ENCODE measurements at places on chromosomes 7 and 10.

- DNase-seq, result no peak
Measured at GRCh38 chr7:154373956-154374355, 321.8 kb downstream of the DPP6 start.

GRCh38 chr10:84605802-84606201 is 277.4 kb downstream of the CCSER2 start:
- DNase-seq, result no peak

DNA sequence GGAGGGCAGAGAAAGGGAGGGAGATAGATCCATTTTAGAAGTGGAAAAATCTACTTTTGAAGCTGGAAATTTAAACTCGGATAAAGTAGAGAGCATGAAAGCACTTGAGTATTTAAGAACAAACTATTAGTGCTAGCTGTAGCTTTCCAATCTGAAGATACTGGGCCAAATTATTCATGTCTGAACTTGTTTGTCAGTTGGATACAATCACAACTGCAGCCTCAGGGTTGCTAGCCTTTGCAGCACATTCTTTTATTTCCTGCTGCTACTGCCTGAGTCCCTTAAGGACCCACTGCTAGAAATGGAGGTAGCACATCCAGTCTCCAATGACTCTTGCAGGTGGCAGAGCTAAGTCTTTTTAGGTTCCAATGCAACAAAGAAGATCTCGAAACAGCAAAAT is 8.3 kb upstream of the SLC25A13 start:
- DNase-seq, result no peak

GRCh38 chr7:15446722-15447121 is 115.1 kb downstream of the AGMO start:
- DNase-seq, result no peak

- DNase-seq, result no peak
Measured at GRCh38 chr10:5142199-5142598, 42.8 kb downstream of the AKR1C8 start.

DNA sequence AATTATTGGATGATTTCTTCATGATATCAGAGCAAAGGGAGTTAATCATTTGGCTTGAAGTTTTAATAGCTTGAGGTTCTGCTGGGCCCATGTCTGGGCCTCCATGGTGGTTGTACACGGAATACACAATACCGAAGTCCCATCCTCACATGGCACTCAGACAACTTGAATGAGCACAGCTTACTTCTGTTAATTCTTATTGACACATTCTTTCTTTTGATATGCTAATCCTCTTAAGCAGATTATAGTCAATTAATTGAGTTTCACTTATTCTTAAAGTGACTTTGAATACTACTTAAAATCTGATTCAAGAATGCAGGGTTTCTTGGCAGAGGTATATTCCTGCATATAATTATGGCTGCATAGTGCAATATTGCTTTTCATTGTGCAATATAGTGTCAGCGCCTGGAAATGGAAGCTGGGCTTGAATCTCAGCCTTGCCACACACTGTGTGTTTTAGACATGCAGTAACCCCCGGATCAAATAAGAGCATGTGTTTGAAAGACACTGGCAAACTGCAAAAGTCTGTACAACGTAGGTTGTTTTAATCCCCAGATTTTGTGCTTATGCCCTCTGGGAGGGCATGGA is 543.5 kb upstream of the ADARB2 start:
- DNase-seq, result no peak

DNA sequence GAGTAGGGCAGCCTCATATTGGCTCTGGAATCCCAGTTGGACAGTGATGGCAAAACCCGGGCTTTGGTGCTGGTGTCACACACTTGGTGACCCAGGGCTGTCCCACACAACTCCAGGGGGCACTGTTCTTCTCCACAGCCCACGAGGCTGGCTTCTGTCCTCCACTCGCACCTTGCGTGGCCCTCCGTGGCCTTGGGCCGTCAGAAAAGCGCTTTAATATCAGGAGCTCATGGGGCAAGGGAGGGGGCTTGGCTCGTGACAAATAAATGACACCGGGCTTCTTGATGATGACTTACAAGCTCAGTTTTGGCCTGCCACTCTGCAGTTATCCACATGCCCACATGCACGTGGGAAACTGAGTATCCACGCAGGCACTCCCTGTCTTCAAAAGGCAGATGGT is 8.1 kb downstream of the DOCK1 start:
- DNase-seq, result no peak

DNA sequence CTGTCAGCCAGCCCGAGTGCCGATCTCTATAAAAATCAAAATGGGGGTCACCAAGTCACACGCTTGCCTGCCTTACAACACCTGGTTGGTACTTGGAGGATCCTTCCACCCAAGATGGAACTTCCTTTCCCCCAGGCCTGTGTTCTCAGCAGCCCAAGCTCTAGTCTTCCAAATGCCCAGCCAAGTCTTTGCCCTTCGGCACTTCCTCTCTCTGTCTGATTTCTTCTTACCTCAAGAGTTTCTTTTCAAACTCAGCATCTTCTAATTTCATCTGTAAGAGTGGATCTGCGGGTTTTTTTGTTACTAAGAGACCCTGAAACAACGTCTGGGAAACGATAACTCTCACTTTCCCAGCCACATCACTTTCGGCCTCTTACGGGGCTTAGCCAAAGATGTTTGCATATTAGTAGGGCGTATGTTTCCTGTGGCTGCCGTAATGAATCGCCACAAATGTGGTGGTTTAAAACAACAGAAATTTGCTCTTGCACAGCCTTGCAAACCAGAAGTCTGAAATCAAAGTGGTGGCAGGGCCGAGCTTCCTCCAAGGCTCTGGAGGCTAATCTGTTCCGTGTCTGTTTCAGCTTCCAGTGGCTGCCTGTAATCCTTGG is 219.9 kb downstream of the TCF7L2 start:
- no peak for DNase-seq

DNA sequence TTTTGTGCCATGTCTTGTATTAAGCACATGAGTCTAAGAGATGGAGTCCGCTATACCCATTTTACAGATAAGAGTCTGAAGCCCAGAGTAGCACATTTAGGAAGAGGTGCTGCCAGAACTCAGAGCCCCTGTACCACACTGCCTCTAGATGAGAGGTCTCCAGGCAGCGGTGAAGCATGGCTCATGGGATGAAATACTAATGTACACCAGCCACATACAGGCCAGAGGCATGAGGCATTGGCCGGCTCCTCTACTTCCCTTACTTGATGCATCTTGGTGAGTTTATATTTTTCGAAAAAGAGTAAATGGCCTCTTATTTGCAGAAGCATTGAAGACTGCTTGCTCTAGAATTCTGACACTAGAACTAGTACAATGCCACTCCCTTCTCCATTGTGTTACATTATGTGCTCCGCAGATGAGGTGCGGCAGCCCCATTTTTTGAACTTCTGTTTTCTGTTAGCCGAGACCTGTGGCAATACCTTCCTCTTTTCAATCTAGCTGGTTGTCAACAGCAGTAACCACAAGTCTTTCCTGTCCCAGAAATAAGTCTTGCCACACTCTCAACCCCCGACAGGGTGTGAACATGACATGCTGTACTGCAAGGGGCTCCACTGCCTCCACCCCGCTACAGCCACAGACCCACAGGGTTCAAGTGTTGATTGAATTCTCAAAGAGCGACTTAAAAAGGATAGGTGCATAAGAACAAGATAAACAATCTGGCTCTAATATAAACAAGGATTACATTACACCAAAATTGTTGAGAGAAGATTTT is 145.3 kb downstream of the CELF2 start:
- DNase-seq, result peak; percentile 95

DNA sequence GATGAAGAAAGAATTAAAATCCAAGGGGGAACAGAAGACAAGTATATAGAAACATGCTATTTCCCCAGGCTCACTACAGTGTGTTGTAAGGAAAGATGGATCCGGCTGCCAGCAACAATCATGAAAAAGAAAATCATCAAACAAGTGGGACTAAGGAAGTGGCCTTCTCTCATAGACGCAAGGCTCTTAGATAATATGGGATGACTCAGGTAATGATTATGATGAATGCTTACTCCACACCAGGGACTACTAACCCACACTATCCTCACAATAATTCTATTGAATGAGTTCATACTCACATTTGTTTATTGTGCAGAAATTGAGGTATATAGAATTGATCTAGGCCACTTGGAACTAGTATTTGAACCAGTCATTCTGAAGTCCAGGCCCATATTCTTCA is 111.2 kb upstream of the BET1 start:
- peak; percentile 1 for DNase-seq

DNA sequence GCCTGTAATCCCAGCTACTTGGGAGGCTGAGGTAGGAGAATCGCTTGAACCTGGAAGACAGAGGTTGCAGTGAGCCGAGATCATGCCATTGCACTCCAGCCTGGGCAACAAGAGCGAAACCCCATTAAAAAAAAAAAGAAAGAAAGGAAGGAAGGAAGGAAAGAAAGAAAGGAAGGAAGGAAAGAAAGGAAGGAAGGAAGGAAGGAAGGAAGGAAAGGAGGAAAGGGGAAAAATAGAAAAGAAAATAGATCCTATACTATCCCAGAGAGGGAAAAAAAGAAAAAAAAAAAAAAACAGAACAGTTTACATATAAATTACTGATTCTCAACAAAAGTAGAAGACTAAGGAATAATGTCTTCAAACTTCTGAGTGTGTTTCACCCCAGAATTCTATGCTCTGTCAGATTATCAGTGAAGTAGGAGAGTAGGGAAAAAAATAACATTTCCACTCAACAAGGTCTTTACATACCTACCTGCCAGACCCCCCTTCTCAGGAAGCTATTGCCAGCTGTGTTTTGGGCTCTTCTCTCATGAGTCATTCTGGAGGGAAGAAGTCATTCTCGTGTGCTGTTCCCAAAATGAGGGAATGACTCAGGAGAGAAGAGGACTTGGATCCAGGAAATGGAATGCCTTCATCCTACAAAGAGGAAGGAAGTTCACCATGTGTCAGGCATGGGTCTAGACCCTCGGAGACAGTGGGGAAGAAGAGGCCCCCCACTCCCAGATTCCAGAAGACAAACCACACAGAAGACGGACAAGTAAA is 20.9 kb downstream of the RGS10 start:
- DNase-seq, result no peak

DNA sequence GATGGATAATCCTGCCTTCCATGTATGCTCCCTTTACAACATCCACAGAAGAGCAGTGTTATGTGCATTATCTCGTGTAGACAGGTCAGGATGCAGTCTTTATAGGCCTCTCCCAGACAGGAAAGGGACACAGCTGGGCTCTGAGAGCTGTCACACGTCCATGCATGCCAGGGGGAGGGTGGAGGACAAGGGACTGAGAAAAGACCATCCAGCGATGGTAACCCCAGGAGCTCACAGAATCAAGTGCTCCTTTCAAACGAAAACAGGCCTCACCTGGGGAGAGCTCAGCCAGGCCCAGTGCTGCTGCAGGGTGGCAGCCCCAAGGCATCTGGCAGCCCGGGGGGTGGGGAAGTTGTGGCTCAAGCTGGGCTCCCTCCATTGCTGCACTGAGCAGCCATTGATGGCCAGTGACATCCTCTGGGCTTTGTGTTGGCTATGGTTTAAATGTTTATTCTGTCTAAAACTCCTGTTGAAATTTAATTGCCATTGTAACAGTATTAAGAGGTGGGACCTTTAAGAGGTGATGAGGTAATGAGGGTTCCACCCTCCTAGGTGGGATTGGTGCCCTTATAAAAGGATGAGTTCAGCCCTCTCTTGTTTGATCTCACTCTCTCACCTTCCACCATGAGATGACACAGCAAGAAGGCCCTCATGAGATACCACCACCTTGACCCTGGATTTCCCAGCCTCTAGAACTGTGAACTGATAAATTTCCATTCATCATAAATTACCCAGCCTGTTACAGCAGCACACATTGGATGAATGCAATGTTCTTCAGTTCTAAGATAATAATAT is 15.7 kb downstream of the JCAD start:
- DNase-seq, result no peak

GRCh38 chr7:6628045-6628444 is 9.1 kb upstream of the ZNF316 start:
- no peak for DNase-seq

GRCh38 chr10:124306922-124307371 is 111.8 kb downstream of the OAT start:
- no peak for DNase-seq

DNA sequence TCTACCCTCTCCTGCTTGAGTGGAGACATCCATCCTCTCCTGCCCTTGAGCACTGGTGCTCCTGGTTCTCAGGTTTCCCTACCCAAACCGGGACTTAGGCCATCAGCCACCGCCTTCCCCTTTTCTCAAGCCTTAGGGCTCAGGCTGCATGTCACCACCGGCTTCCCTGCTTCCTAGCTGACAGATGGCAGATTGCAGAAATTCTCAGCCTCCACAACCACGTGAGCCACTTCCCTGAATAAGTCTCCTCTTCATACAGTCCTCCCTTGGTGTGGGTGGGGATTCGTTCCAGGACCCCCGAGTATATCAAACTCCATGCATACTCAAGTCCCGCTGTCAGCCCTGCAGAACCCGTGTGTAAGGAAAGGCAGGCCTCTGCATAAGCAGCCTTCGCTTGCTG is 203.5 kb upstream of the ZNF32 start:
- no peak for DNase-seq

DNA sequence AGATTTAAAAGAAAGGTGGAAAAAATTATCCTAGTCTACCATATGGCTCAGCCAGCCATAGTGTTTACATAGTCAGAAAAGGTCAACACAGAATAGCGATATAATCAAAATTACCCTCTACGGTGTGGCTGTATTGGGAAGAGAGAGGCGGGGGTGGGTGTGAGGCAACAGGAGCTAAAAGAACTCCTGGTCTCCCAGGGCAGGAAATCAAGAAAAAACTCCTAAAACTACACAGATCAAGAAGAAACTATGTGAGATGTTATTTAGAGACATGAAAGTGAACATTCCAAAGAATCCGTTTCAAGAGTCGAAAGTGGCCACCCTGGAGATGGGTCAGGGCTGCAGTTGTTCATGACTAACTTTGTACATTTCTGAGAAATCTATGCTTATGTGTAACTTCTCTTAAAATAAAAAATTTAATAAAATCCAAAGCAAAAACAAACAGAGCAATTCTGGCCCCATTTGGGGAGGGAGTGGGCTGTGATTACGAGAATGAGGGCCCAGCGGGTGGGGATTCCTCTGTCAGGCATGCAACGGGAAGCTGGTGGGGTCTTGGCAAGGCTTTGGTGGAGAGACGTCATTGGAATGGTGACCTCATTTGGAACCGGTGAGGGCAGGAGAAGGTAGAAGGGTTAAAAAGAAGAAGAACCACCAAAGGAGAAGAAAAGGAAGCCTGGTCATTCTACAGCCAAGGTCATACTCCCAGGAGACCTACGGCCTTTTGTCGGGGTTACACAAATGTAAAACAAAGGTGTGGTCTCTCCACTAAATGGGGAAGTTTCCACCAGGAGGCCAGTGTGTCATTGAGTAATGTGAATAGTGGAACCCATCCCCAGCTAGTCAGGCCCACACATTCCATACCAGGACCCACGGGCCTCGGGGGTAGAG is 71.2 kb upstream of the DUSP5 start:
- DNase-seq, result no peak

GRCh38 chr10:61404751-61405150 is 48.4 kb downstream of the TMEM26 start:
- DNase-seq, result no peak

GRCh38 chr10:17668435-17669184 is 24.7 kb downstream of the STAM start:
- no peak for DNase-seq

- no peak for DNase-seq
Measured at GRCh38 chr10:43264965-43265798, 1.7 kb downstream of the RASGEF1A start.
